HuH-7.5 (cell line): ENCODE measurements at places on chromosomes 2 and 18.

- no peak for DNase-seq
Observed at GRCh38 chr2:238868067-238868524, 20.2 kb downstream of the TWIST2 start.

DNA sequence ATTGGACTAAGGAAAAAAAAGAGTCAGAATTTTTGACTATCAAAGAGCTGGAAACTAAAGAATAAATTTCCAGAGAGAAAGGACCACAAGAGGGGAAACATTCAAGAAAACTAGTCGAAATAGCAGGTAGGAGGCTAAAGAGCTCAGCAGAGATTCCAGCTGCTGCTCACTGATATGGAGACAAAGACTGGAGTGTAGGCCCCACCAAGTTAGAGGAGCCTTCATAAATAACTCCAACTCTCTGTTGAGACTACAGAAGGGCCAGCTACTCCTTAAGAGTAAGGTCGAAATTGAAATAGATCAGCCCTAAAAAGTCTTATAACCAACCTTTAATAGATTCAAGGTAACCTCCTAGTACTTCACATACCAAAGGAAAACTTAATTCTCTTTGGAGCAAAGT lies 31.1 kb downstream of the SS18 start:
- no peak for DNase-seq

DNA sequence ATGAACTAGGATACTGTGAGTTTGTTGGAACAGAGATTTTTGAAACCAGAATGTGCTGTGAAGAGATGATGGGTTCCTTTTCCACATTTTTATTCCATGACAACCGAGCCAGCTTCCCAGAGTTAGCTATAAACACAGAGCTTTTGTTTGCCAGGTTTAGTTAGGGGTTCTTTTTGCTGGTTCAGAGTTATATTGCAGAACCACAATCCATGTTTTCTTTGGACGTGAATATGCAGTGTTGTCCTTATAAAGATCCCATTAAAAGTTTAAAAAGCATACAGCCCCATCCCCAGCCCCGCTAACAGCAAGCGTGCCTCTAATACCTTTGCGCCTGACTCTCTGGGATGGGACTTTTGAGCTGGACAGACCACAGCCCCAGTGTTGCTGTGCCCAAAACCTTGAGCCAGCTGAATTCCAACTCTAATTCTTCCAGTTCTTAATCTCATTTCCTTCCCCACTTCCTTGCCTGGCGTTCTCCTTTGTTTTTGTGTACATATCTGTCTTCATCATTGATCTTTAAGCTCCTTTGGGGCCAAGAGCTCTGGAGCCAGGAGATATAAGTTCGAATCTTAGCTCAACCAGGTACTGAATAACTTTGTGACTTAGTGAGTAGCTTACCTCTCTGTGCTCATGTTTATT lies 72.3 kb downstream of the SPATS2L start:
- DNase-seq: no peak

DNA sequence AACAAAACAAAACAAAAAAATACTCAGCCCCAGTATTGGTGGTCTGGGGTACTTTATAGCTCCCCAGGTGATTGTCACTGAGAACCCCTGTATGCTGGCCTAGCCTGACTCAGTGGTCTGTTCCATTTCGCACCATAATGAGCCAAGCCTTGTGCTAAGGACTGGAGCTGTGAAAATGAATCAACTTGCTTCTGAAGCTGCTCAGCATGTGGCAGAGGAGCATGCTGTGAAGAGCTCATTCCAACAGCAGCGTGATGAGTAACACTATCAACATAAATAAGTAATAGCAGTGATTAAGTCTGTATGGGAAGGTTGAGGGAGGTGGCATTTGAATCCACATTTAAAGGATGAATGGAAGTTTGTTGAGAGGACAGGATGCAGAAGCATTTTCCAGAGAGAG lies 67.2 kb upstream of the ATL2 start:
- no peak for DNase-seq

GRCh38 chr2:178296394-178297090 lies 102.2 kb downstream of the OSBPL6 start:
- DNase-seq: no peak

GRCh38 chr2:237024255-237024654 lies 61.4 kb upstream of the COPS8 start:
- DNase-seq: no peak

DNA sequence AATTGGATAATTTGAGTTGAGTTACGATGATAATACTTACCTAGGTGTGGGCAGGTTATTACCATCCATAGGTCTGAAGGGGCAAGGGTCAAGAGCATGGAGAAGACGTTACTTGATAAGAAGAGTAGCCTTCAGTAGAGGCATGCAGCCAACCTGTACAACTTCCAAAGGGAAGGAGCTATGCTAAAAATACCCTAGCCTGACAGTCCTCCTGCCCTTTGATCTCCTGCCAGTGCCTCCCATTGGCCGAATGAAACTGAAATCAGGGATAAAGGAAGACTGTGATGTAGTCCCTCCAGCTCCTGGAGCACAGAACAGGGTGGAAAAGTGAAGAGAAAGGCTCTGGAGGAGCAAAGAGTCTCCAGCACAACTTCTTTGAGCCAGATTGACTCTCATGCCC lies 487.4 kb downstream of the ADCYAP1 start:
- peak; percentile 35 for DNase-seq

- no peak for DNase-seq
Observed at GRCh38 chr2:159201360-159202063, 85.0 kb downstream of the WDSUB1 start.

DNA sequence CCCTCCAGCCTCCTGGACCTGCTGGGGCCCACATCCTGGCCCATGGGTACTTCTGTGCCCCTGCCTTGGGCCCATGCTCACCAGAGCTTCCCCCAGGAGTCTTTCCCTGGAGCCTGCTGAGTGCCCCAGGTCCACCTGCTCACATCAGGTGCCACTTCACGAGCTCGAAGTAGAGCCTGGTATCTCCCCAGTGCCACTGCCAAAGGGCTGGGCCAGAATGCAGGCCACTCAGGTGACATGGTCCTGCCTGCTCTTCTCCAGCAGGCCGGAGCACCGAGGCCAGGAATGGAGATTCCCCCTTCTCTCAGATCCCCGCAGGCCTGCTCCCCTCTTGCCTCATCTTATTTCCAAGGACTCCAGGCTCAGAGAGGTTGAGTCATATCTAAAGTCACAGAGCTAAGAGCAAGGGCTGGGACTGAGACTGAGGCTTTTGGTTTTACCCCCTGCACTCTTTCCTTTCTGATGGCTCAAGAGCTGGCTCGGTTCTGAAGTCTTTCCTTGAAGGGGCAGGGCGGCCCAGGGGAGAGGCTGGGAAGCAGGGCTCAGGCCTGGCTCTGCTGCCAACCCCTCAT lies 79.2 kb downstream of the HS1BP3 start:
- no peak for DNase-seq

DNA sequence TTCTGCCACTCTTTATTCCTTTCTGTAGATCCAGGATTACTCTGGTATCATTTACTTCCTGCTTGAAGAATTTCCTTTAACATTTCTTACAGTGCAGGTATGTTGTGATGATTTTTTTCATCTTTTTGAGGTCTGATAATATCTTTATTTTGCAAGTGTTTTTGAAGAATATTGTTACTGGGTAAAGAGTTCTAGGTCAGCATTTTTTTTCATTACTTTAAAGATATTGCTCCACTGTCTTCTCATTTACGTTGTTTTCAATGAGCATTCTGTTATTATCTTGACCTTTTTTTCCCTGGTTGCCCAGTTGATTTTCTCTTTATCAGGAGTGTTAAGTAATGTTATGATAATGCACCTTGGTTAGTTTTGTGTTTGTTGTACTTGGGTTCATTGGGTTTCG lies 31.7 kb upstream of the TMEM247 start:
- DNase-seq: no peak

DNA sequence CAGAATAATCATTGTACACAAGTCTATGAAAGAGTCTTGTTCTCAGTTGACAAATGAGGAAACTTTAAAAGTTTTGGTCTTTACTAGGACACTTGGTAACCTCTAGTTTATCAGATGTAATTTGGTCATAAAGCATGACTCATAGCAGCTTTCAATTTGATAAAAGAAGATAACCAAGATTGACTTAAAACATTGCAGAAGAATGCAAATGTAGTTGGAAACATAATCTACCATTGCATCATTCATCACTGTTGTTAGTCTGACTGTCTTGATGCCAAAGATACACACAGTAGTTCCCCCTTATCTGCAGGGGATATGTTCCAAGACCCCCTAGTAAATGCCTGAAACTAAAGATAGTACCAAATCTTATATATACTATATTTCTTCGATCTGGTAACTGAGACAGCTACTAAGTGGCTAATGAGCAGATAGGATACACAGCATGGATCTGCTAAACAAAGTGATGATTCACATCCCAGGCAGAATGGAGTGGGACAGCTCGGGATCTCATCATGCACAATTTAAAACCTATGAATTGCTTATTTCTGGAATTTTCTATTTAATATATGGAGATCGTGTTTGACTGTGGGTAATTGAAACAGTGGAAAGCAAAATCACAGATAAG lies 131.4 kb upstream of the CCDC68 start:
- DNase-seq: no peak

- DNase-seq: no peak
Observed at GRCh38 chr18:77316008-77316407, 66.4 kb downstream of the GALR1 start.

- DNase-seq: no peak
Observed at GRCh38 chr2:37634914-37635503, 36.4 kb downstream of the CDC42EP3 start.

DNA sequence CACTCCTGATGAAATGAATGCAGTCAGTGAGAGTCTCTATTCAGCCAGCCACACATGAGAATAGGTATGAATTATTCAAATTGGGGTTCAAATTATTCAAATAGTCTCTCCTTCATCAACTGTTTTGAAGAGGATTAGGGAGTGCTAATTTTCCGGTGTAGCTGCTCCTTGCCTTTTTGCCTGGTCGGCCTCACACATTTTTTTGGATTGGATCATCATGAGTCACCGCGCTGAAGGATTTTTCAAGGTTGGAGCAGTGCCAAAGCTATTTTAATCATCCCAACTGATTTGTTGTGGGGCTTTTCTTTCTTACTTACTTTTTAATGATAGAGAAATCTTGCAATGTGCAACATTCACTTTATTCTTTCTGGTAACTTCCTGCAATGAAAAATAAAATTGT lies 2.4 kb upstream of the DTNA start:
- no peak for DNase-seq

DNA sequence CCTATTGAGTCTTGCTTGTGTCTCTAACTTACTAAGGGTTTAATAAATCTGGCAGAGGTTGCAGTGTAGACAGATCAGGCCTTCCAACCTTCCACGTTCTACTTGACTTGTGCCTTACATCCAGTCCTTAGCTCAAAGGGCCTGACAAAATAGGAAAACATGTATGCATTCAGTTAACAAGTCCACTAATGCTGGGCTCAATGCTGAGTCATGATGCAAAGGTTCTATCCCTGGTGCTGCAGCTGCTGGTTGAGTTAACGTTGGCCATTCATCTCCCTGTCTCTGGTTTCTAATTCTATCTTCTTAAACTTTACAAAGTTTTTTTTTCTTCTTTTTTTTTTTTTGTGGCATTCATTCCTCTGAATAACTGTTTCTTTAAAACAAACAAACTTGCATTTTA lies 46.3 kb upstream of the ITGB6 start:
- DNase-seq: no peak

DNA sequence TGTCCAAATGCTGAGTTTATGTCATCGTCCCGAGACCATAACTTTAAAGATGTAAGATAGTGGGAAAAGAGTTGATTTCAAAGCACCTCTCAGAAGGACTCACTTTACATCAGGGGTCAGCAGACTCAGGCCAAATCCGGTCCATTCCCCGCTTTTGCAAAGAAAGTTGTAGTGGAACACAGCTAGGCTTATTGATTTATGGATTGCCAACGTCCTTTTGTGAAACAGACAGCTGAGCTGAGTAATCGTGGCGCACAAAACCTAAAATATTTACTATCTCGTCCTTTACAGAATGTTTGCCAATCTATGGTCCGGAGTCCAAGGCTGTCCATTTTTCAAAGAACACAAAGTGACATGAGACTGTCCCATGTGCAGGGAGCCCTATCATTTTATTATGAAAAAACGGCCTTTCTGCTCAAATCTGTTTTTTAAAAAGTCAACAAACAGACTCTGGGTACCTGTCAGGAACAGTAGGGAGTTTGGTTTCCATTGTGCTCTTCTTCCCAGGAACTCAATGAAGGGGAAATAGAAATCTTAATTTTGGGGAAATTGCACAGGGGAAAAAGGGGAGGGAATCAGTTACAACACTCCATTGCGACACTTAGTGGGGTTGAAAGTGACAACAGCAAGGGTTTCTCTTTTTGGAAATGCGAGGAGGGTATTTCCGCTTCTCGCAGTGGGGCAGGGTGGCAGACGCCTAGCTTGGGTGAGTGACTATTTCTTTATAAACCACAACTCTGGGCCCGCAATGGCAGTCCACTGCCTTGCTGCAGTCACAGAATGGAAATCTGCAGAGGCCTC lies at the start of gene IL1RN:
TSS of gene IL1RN (plus strand) at position 754 of the 801 bp plus-strand sequence. CDS start at position 781, 27 bp downstream.
- no peak for DNase-seq

- no peak for DNase-seq
Observed at GRCh38 chr2:159617100-159617499, 752 bp upstream of the BAZ2B start.

- DNase-seq: no peak
Observed at GRCh38 chr18:28063271-28063761, 113.6 kb downstream of the CDH2 start.
